ENCODE measurements at places on chromosomes 6 and 20. TPM values are rescaled to one million over a fixed set of nuclear protein-coding genes. Genes with fewer than 3 reads are reported as not detected.

DNAH8 gene
- not detected for total RNA-seq

DEFB132 gene
- not detected for total RNA-seq

MEP1A gene
- total RNA-seq = not detected

LINC00237 gene
- total RNA-seq = not detected

UBE2J1 gene
- total RNA-seq = 15.6 TPM

EYS gene
- total RNA-seq = 0.44 TPM

B3GAT2 gene
- total RNA-seq = not detected

FAXC gene
- not detected for total RNA-seq

MCCD1 gene
- total RNA-seq = not detected

PTCHD4 gene
- total RNA-seq = 0.86 TPM

RNF146 gene
- 44.9 TPM for total RNA-seq

CGA gene
- total RNA-seq = 5.6 TPM

GLO1 gene
- 71.5 TPM for total RNA-seq

HFE gene
- total RNA-seq = 8.8 TPM

HLA-DMB gene
- total RNA-seq = 6.9 TPM

RXRB gene
- total RNA-seq = 39.5 TPM

RNASET2 gene
- 27.9 TPM for total RNA-seq

OPRM1 gene
- total RNA-seq = not detected

TPD52L1 gene
- 50.4 TPM for total RNA-seq

SLC22A1 gene
- 0.38 TPM for total RNA-seq

MICA gene
- 11.3 TPM for total RNA-seq

C6orf141 gene
- total RNA-seq = 1.1 TPM

AIF1 gene
- total RNA-seq = 37.4 TPM

KHDC1L gene
- total RNA-seq = not detected

OTOR gene
- total RNA-seq = not detected

MAP7 gene
- 2.3 TPM for total RNA-seq

BMP5 gene
- total RNA-seq = 5.2 TPM

COL9A3 gene
- total RNA-seq = 4.0 TPM

SCGN gene
- total RNA-seq = 8.5 TPM

C20orf202 gene
- total RNA-seq = not detected

ZSCAN23 gene
- total RNA-seq = 1.2 TPM

PFDN6 gene
- total RNA-seq = 43.9 TPM

TMEM244 gene
- not detected for total RNA-seq

CLDN20 gene
- not detected for total RNA-seq

BPIFA1 gene
- not detected for total RNA-seq

TBX18 gene
- total RNA-seq = 19.4 TPM

HRH3 gene
- total RNA-seq = not detected

LHFPL5 gene
- total RNA-seq = not detected

OR2H2 gene
- total RNA-seq = not detected
